Neural progenitor cell (in vitro differentiated cells): ENCODE measurements at places on chromosomes 2 and 18. TPM values are rescaled to one million over a fixed set of nuclear protein-coding genes. Genes with fewer than 3 reads are reported as not detected.

DNA sequence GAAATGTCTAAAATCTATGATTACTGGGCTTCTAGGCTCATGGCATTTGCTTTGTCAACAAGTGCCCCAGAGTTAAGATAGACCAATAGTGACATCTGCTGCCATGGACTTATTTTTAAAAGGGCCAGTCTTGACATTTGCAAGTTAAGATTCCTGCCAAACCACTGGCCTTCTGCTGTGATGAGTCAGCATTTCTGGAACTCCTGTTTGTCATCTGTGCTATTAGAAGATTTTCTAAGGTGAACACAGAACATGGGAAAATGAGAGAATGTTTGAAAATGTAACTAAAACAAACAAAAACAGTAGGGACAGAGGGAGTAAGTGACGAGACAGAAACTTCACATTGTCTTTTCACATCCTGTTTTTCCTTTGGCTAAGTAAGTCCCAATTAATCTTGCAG lies 93.7 kb upstream of the WDR75 start:
- H3K4me1 ChIP-seq, result no peaks in the 10 kb centered on the region
- H3K4me3 ChIP-seq, result no peak overlapping the region
- peak; percentile 3 for DNase-seq
- H3K27me3 ChIP-seq, result no peaks in the 10 kb centered on the region

- peak; percentile 34 for DNase-seq
- H3K4me1 ChIP-seq, result peaks cover 47% of the 10 kb centered on the region
- H3K36me3 ChIP-seq, result no peaks in the 10 kb centered on the region
- no peak overlapping the region for H3K27ac ChIP-seq
- H3K27me3 ChIP-seq, result peaks cover 100% of the 10 kb centered on the region
Observed at GRCh38 chr18:57436191-57436964, 1.2 kb downstream of the ONECUT2 start.

DNA sequence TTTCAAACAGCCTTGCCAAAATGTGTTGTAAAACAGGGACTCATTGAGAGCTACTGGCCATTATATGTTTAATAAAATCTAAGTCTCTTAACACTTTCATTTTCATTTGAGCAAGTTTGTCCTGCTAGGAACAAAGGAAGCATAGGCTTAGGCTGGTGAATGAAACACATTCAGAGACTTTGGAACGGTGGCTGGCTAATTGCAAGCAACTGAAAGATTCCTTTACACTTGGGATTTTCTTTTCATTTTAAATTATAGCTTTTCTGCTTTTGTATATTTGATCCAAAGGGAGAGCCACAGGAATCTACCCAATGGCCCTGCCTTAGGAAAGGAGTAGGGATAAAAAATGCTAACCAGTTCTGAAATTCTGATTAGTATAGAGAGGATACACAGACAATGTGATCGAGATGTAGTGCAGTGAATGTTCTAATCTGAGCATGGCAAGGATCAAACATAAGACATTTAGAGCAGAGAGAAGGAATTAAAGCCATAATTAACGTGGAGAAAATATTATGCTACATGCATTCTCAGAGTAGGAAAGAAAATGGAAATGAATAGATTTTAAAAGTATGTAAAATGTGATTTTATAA lies 911.4 kb upstream of the SLC39A10 start:
- no peak overlapping the region for H3K4me3 ChIP-seq
- no peaks in the 10 kb centered on the region for H3K27me3 ChIP-seq

The HMSD gene
- total RNA-seq, result 0.19 and 0.88 TPM in 2 replicates
